ENCODE measurements at places on chromosomes 4 and X. TPM values are rescaled to one million over a fixed set of nuclear protein-coding genes. Genes with fewer than 3 reads are reported as not detected.

- H3K27ac ChIP-seq, result no peak overlapping the region
- DNase-seq, result no peak
- H3K4me1 ChIP-seq, result no peaks in the 10 kb centered on the region
- H3K27me3 ChIP-seq, result no peaks in the 10 kb centered on the region
- no peak overlapping the region for H3K4me3 ChIP-seq
These were observed 14.4 kb downstream of the HADH start for GRCh38 chr4:108003982-108004515.

DNA sequence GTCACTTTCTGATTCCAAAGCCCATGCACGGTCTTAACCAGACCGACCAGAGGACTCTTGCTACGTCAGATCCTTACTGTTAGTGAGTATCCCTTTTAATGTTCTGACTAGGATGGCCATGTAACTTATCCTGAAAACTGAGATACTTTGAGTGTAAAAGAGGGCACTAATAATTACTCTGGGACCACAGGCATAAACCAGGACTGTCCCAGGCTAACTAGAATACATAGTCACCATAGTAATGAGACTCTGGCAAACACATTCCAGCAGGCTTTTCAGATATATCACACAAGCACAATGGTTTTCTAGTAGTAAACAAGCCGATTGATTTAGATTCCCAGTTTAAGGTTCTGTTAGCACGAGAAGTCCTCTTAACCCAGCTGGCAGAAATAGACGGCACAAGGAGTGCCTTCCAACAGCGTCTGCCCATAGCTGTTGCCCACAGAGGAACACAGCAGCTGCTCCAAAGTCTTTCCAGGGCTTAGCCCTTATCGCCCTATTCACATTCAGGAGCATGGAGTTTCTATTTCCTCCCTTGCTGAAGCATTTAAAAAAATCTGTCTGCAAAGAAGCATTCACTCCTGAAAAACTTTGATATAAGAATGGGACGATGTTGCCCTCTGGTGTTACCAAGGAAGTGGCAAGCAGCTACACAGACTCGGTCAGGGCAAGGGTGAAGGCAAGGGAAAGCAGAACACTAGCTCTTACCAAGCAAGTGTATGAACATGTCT, 92.4 kb downstream of the CXCL13 start:
- H3K27ac ChIP-seq, result peak overlapping the region; percentile 14
- H3K4me3 ChIP-seq, result no peak overlapping the region
- H3K4me1 ChIP-seq, result peaks cover 19% of the 10 kb centered on the region
- no peaks in the 10 kb centered on the region for H3K36me3 ChIP-seq

DNA sequence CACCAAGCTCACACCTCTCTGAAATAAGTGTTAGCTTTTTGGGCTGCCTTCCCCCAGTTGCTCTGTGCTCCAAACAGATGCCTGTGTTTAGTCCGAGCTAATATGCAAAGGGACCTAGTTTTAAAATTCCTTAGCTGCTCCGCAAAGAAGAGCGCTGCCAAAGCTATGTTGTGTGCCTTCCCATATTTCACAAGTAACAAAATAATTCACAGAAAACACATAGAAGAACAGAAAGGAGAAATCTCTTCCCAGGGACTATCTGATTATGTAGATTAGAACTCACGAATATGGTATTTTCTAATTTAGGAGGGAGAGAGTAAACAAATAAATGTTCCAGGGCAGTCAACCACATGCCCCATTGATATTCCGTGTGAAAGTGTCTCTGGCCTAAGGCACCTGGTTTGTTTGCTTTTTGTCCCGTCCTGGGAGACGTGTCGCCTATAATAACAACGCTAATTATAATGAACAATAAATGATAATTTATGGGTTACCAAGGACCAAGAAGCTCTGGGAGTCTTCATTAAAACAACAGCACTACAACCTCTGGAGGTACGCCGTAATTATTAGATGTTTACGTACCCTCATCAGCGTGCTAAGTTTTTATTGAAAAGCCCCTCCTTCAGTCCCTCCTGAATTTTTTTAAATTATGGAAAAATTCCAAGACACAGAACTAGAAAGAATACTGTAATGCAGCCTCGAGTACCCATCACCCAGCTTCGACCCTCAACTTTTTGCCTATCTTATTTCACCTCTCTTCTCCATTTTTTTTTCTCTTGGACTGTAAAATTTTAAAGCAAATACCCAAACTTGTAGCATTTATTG, 1.2 kb upstream of the CCNG2 start:
- peaks cover 34% of the 10 kb centered on the region for H3K4me1 ChIP-seq
- peak overlapping the region; percentile 78 for H3K27ac ChIP-seq
- H3K27me3 ChIP-seq, result no peaks in the 10 kb centered on the region
- no peaks in the 10 kb centered on the region for H3K36me3 ChIP-seq
- peak overlapping the region; percentile 18 for H3K4me3 ChIP-seq

- no peaks in the 10 kb centered on the region for H3K36me3 ChIP-seq
- no peak overlapping the region for H3K27ac ChIP-seq
- H3K4me1 ChIP-seq, result no peaks in the 10 kb centered on the region
- no peak overlapping the region for H3K4me3 ChIP-seq
These were observed 881.6 kb downstream of the PCDH18 start for GRCh38 chr4:136650541-136651277.

GRCh38 chrX:129786210-129786651, 6.5 kb downstream of the SASH3 start:
- H3K36me3 ChIP-seq, result no peaks in the 10 kb centered on the region
- H3K4me3 ChIP-seq, result no peak overlapping the region
- no peaks in the 10 kb centered on the region for H3K27me3 ChIP-seq
- no peaks in the 10 kb centered on the region for H3K4me1 ChIP-seq
- no peak overlapping the region for H3K27ac ChIP-seq

DNA sequence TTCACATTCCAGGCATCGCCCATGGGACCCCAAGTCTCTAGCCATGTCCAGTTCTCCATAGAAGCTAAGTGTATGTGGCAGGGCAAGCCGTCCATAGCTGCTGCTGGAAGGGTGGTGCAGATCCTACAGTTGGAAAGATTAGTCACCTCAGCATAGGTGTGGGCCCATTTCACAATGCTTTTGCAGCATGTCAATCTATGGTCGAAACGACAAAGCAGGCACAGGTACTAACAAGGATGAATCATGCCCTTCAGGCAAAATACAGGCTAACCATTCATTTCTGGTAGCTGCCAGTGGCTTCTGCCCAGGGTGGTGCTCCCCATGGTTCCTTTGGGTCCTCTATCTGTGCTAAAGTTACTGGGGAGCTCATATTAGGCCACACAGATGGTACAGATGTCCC, 225.2 kb downstream of the ADGRL3 start:
- H3K27ac ChIP-seq, result no peak overlapping the region
- H3K27me3 ChIP-seq, result no peaks in the 10 kb centered on the region
- DNase-seq, result no peak

DNA sequence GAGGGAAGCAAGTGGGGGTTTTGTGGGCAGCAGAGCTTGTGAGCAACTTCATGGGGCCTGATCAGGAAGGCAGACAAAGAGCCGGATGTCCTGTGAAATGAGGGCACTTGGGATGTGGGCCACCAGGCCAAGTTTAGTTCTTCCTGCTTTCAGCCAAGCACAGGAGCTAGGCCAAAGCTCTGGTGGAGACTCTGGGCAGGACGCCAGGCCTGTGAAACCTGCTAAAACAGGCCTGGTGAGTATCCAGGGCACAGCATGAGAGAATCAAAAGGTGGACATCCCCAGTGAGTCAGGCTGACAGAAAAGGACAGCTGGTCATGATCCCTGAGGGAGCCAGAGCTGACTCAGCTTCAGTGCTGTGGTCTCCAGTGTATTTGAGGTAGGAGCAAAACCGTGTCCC, 95.7 kb downstream of the NPNT start:
- no peaks in the 10 kb centered on the region for H3K4me1 ChIP-seq
- H3K4me3 ChIP-seq, result no peak overlapping the region
- peak; percentile 59 for DNase-seq
- no peaks in the 10 kb centered on the region for H3K27me3 ChIP-seq

The FAM3A gene
- total RNA-seq, result 33.8 TPM

DNA sequence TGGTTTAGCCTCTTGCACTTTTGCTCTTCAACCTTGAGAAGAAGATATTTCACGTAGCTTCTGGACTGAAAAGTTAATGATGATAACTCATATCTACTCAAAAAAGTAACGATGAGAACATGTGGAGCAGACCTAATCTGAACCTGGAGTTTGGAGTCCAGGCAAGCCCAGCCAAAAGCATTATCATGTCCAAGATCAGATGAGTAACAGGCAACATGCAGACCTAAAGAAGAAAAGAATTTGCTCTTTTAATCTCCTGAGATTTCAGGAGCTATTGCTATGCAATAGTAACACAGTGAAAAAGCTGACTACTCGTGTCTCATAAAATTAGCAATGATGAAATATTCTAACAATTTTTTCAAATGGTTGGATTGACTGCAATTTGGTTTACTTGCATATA, 21.8 kb upstream of the PPA2 start:
- no peak for DNase-seq
- H3K36me3 ChIP-seq, result no peaks in the 10 kb centered on the region
- H3K4me3 ChIP-seq, result no peak overlapping the region
- H3K27me3 ChIP-seq, result no peaks in the 10 kb centered on the region
- no peak overlapping the region for H3K27ac ChIP-seq
- H3K4me1 ChIP-seq, result no peaks in the 10 kb centered on the region

- H3K4me1 ChIP-seq, result no peaks in the 10 kb centered on the region
- H3K27me3 ChIP-seq, result no peaks in the 10 kb centered on the region
- no peak for DNase-seq
- H3K27ac ChIP-seq, result no peak overlapping the region
- no peak overlapping the region for H3K4me3 ChIP-seq
These were observed 51.5 kb upstream of the ARHGAP24 start for GRCh38 chr4:85423431-85423830.

DNA sequence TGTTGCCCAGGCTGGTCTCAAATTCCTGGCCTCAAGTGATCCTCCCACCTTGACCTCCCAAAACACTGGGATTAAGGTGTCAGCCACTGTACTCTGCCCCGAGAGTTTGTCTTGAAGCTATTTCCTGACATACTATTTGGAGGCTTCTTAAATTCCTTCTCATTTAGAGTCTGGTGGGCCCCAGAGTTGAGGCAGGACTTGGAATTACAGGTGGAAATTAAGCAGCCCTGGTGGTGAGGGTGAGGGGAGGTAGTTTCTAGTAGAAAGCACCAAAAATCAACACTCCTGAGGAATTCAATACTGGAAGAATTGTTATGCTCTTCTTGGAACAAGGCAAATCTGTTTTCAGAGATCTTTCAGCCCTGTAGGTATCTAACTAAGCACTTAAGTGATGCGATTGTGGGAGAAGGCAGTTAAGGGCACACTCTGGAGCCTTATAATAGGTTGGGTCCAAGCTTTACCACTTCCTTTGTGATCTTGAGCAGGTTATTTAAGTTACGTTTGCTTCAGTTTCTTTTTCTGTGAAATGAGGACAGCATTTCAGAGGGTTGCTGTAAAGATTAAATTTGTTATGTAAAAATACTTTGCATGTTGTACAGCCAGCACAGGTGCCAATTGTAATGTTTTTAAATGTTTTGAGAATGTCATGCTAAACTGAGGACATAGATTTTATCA, 200.7 kb downstream of the SOWAHB start:
- no peak overlapping the region for H3K27ac ChIP-seq
- peaks cover 31% of the 10 kb centered on the region for H3K4me1 ChIP-seq
- no peaks in the 10 kb centered on the region for H3K36me3 ChIP-seq
- no peaks in the 10 kb centered on the region for H3K27me3 ChIP-seq
- DNase-seq, result no peak

DNA sequence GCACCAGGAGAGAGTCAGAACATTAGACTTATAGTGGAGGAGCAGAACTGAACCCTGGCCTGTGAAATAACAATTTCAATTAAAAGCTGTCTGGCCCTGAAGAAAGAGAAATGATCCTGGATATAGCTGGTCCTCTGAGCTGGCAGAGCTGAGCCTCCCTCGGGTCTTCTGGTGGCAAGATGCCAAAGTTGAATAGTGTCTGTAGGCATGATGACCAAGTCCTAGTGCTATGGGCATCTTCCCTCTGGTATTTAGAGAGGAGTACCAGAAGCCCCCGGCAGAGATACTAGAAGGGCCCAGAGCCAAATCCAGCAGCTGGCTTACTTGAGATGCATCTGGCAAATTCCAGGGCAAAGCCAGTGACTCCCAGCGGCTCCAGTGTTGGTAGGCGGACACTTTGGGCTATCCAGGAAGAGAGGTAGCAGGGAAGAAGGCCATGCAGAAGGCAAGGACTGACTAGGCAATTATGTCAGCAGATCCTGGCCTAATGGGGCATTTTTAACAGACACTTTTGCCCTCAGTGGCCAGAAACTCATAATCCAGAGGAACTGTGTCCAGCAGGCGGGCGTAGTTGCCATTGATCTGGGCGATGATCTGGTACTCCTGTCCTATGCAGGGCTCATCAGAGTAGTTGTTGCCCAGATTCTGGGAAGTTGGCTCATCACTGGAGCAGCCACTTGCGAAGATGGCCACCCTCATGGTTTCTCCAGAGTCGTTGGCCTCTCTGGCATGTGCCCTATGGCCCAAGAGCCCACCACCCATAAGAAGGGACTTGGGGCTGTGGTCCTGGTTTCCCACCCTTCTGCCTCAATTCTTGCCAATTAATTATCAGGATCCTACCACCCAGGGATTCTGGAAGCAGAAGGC, 17.9 kb downstream of the VSIG4 start:
- H3K27me3 ChIP-seq, result no peaks in the 10 kb centered on the region
- H3K36me3 ChIP-seq, result no peaks in the 10 kb centered on the region
- no peak overlapping the region for H3K4me3 ChIP-seq

The CLDN22 gene
- total RNA-seq, result not detected

DNA sequence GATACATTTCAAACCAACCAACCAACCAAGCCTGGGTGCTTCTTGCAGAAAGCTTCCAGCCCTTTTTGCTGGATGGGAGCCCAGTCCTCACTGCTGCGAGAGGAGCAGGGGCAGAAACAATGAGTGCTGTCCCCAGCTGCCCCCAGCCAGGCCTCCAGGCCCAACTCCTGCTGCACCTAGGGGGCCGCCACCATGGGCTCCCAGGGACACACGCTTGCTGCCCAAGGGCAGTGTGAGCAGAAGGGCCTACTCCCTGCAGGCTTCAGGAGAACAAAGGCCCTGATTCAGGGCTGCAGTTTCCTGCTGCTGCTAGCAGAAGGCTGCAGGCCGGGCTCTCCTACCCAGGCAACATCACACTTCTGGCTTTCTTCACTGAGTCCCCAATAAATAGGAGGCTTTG, 37.7 kb upstream of the ENPP6 start:
- no peak overlapping the region for H3K4me3 ChIP-seq
- H3K36me3 ChIP-seq, result no peaks in the 10 kb centered on the region
- H3K4me1 ChIP-seq, result no peaks in the 10 kb centered on the region
- H3K27me3 ChIP-seq, result no peaks in the 10 kb centered on the region
- no peak for DNase-seq

The CYBB gene
- 2.5 TPM for total RNA-seq

GRCh38 chrX:130060122-130061069, 49.9 kb downstream of the ELF4 start:
- H3K36me3 ChIP-seq, result no peaks in the 10 kb centered on the region
- H3K27ac ChIP-seq, result peak overlapping the region; percentile 70
- peak; percentile 81 for DNase-seq
- no peaks in the 10 kb centered on the region for H3K27me3 ChIP-seq
- peaks cover 4% of the 10 kb centered on the region for H3K4me1 ChIP-seq

DNA sequence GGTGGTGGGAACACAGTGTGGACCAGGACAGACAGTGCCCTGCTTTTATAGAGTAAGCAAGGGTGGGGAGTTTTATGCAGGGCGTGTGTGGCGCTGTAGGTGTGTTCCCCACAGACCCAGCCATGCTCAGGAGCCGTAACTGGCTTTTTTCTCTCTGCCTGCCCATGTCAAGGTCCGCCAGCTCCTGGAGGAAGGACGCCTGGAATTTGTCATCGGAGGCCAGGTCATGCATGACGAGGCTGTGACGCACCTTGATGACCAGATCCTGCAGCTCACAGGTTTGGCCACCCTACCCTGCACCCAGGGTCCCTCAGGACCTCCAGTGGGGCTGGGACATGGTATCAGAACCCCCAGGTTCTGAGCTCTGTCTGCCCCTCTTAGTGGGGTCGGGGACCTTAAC, 3.2 kb downstream of the MAN2B2 start:
- peaks cover 4% of the 10 kb centered on the region for H3K4me1 ChIP-seq
- H3K27me3 ChIP-seq, result peaks cover 5% of the 10 kb centered on the region
- H3K27ac ChIP-seq, result no peak overlapping the region
- DNase-seq, result no peak
- H3K4me3 ChIP-seq, result no peak overlapping the region

The MAGEB1 gene
- not detected for total RNA-seq
